ENCODE measurements at places on chromosomes 12 and 14.
A peak's percentile ranks its signal among the peaks of the same experiment; 100 is the strongest.

DNA sequence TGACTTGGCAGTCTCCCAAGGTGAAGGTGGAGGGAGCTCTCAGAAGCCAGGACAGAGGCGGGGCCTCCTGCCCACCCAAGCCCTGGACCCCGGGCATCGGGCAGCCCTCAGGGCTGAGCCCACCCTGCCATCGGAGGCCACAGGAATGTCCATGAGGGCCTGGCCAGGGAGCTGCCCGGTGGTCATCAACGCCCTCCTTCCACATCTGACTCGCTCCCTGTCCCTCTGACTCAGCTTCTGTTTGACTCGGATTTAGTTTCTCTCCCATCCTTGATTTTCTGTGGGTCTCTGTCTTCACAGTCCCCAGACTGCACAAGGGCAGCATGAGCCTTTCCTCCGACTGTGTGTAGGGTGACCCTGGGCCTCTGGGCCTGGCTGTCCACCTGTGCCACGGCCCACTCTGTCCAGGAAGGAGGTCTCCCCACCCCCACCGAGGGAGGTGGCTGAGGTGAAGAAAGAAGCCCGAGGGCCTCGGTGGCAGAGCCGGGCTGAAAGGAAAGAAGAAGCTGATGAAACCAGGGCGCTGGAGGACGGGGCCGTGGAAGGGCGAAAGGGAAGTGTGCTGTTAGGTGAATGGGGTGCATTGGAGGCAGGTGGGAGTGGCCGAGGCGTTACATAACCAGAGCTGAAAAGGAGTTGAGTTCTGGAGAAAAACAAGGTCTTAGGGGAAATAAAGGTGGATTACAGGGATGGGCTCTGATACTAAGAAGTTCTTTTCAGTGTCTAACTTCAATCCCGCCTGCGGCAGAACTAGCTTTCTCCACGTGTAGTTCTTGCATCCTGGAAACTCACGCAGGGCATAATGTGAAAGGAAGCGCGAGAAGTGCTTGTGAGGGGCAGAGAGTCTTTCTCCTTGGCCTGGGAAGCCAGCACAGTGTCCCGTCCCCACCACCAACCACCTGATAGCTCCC lies 16.7 kb upstream of the TMEM106C start:
- no peak for DNase-seq

DNA sequence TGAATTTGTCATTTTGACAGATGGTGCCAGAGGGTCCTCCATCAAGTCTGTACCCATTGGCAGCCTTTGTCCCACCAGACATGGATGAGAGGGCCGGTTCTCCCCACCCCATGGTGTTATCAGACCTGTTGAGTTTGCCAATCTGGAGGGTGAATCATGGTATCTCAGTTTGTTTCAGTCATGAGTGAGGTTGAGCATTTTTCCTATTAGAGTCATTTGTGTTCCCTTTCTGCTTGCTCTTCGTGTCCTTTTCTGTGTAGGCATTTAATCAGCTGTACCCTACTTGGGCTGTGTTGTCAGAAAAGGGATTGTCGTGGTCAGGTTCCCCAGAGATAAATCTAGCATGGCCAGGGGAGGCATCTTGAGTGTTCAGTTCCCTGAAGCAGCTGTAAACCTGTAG lies 30.5 kb downstream of the SLC24A4 start:
- no peak for DNase-seq

DNA sequence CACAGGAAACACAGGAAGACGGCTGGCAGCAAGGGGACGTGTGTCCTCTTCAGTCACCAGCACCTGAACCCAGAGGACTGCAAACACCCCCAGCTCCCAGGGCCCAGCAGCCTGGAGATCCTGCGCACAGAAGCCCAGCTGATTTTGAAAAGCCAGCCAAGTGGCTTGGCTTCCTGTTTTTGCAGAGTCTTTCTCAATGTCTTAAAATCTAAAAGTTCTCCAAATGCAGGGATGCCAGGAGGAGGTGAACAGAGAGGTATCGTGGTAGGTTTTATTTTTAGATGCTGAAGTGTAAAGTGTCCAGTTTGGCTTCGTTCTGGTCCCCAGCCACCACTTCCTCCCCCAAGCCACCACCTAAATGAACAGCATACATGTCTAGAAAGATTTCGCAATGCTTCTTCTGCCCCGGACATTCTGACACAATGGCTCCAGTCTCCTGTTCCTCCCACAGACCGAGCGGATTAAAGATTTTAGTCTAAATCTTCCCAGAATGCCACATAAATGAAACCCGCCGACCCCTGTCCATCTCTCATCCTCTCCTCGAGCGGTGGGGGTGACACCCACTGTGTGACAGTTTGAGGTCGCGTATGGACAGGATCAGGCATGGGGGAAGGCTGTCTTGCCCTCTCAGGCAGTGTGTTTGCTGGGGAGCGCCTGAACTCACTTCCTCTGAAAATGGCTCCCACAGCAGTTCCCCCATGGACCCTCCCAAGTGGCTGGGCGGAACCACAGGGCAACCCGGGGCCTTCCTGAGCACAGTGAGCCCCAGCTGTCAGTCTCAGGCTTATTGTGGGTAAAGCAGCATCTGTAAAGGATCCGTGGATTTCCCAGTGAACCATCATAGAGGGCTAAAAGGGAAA lies 41.6 kb downstream of the ITPK1 start:
- DNase-seq: peak; percentile 38

DNA sequence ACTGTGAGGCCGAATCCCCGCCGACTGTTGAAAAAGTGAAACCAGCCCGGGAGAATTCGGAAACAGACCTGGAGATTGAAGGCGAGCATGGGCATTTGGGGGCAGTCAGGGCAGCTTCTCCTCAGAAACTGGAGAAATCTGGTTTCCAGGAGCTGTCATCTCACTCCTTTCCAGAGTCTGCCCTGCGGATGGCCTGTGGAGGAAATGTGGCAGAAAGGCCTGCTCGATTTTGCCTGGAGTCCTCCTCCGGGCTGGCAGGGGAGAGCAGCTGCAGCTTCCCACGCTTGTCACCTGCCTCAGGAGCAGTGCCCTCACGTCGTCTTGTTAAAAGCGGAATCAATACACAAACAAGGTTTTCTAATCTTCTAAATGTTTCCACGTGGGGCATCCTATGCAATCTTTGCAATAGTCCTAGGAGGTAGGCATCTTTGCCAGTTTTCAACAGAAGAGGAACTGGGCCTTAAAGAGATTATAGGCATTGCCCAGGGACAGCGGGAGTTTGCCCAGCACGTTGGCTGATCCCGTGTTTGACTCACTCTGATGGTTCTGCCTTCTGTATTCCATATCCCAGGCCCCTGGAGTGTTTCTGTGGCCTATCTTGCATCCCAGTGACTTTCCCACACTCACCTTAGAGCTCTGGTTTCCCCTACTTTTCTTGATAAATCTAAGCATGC lies 2.3 kb downstream of the LRRC74A start:
- no peak for DNase-seq

- no peak for DNase-seq
These were observed 2.1 kb upstream of the BLOC1S1 start for GRCh38 chr12:55713721-55714120.

DNA sequence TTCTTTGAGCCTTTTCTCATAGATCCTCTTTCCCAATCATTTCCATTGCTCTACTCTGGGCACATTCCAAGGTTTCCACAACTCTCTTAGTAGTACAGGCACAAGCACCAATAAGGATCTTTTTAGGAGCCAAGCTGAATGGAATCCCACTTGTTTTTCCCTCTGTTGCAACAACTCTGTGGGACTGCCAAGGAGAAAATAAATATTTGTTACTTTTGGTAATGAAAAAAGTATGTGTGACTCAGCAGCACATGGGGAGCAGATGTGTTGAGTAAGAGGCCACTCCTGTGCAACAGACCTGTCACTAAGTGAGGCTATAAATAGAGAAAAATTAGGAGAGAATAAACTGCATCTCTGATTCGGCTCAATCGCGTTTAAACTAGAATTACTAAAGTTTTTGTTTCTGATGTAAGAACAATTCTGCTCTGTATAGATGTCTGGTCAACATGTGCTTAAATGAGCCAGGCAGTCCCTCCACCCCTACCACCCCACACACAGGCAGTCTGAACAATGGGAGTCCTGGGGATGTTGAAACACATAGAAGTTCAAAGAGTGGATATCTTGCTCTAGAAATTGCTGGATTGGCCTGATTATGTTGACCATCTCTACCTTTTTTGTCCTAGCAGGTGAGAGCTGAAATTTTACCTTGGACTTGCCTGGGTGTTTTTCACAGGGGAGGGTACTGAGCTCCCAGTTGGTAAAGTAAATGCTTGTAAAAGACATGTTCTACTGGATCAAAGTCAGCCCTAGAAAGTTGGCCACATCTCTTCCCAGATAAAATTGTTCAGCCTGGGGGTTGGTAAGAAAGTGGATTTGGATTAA lies 244.3 kb upstream of the NOVA1 start:
- DNase-seq: no peak

DNA sequence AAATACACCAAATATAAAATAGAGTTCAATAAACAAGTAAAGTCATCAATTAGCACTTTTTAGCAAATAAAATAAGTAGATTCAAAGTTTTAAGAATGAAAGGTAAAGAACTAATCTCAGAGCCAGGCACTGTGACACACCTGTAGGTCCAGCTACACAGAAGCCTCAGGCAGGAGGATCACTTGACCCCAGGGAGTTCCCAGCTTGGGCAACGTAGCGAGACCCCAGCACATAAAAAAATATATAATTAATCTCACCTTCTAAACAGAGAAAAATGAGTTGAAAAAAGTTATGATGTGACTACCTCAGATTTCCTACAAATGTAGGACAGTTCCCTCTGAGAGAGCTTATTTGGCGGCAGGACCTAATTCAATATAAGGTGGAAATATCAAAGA lies 19.3 kb downstream of the DAD1 start:
- DNase-seq: no peak

GRCh38 chr12:16613199-16613598 lies 7.2 kb upstream of the LMO3 start:
- no peak for DNase-seq

DNA sequence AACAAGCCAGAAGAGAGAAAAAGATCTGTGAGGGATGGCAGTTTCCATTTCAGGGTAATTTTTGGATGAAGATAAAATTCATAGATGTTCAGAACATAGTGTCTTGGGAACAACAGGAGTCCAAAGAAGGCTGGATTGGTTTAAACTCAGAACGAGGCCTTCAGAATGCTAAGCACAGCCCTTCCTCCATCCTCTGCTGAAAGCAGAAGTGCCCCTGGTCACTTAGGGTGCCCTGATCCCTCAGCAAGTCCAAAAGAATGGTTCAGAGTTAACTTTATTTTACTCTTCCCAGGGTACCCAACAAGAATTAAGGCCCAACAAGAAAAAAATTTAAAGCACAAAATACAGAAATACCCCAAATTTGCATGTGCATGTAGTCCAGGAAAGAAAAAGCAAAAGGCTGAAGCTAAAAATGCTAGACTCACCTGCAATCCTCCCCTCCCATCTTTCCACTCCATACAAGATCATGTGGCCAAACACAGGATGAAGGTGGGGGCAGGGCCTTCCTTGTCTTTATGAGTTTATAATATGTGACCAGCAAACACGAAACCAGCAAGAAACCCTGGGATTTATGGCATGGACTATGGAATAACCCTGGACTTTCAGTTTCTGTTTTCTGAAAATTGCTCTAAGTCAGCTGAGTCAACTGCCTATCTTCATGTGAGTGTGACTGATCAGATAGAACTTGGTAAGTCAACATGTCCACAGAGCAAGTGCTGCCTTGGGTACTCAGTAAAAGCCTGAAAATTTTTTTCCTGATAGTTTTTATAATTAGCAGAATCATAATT lies 21.2 kb downstream of the MAX start:
- no peak for DNase-seq

Measured in CMK (cell line).